ENCODE measurements at places on chromosomes 7 and 10. TPM values are rescaled to one million over a fixed set of nuclear protein-coding genes. Genes with fewer than 3 reads are reported as not detected.

Gene DOCK4
- total RNA-seq = 3.7 TPM

Gene CFAP69
- total RNA-seq = 6.9 TPM

Gene CEP55
- 32.4 TPM for total RNA-seq

Gene SEC61G
- 1,194 TPM for total RNA-seq

Gene CYP3A4
- not detected for total RNA-seq

Gene NFE2L3
- 1.4 TPM for total RNA-seq

Gene TRIM74
- not detected for total RNA-seq

Gene MMP21
- not detected for total RNA-seq

Gene ANKRD61
- not detected for total RNA-seq

Gene LRRD1
- total RNA-seq = not detected

Gene TWIST1
- 47.8 TPM for total RNA-seq

Gene YAE1
- 21.8 TPM for total RNA-seq

Gene VAX1
- total RNA-seq = not detected

Gene OR2A12
- not detected for total RNA-seq

Gene GRID1
- not detected for total RNA-seq

Gene PHYH
- total RNA-seq = 19.1 TPM

Gene LIPF
- total RNA-seq = not detected

Gene EPO
- not detected for total RNA-seq

Gene GPR26
- total RNA-seq = not detected

Gene CLEC2L
- total RNA-seq = not detected

Gene ZNF679
- total RNA-seq = not detected

Gene CD36
- 1.3 TPM for total RNA-seq

Gene CALML5
- total RNA-seq = not detected

Gene ZNF804B
- total RNA-seq = not detected

Gene OR2A1
- total RNA-seq = 0.13 TPM

Gene PON3
- total RNA-seq = not detected

Gene CXCL12
- total RNA-seq = 364 TPM

Gene TLX1
- not detected for total RNA-seq

Gene MAGI2
- total RNA-seq = 4.1 TPM

Gene PRRT4
- total RNA-seq = not detected

Gene GOLGA7B
- total RNA-seq = not detected
